Stimulated activated CD4-positive, alpha-beta T cell treated with anti-CD3 and anti-CD28 coated beads, Interleukin-1b, Interleukin-23, amount 100 ng/mL, for 24 hours (primary cell): ENCODE measurements at places on chromosomes 11 and 22.

DNA sequence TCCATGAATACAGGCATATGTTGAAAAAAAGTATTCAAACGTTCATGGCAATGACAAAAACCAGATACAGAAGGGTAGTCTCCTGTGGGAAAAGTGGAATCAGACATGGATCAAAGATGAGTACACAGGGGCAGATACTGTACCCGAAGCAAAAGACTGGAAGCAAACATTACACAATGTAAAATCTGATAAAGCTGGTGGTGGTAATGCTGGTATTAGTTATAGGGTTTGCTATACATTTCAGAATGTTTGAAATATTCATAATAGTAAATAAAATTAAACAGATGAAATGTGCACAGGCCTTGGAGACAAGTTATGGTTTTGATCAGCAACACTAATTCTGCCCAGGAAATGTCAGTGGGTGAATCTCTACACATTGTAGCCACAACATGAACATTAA is 607.6 kb downstream of the SOX6 start:
- DNase-seq = no peak

DNA sequence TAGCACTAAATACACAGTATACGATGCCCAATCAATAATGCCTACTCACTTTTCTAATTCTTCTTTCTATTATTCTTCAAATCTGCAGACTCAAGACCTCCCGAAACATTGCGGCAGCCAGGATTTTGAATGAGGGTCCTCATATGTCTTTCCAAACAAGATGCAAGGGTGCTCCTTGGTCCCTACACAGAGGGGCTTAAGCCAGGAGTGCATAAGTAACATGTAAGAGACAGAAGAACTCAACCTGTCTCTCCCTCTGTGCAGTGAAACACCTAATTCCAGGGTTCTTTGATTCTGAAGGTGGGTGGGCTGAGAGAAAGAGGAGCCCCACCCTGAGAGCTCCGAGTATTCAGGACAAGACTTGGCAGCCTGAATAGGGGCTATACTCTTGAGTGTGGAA is 117.6 kb downstream of the ZNF280B start:
- no peak for DNase-seq

GRCh38 chr22:25493794-25494193 is 70.7 kb upstream of the GRK3 start:
- no peak for DNase-seq

- DNase-seq = no peak
Observed at GRCh38 chr11:3096909-3097530, 39.8 kb upstream of the CARS1 start.

DNA sequence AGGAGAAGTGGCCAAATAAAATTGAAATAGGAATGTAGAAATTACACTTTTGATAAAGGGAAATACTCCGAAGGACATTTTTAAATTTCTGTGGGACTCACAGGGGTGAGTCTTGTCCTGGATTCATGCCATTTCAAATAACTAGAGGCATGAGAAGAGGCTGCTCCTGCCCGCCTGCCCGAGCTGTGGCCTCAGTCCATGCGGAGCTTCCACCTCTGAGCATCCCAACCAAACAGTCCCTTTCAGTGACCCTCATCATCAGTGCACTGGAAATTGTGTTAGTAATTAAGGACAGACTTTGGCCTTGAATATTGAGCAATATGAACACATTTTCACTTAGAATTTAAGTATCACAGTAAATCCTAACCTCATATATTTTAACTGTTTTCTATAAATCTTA is 25.6 kb downstream of the GRIA4 start:
- DNase-seq = no peak
